ENCODE measurements at places on chromosomes 1 and 21.

GRCh38 chr1:190001187-190001586 is 476.5 kb downstream of the BRINP3 start:
- DNase-seq = no peak

GRCh38 chr1:38546636-38547035 is 312.9 kb downstream of the RRAGC start:
- no peak for DNase-seq

DNA sequence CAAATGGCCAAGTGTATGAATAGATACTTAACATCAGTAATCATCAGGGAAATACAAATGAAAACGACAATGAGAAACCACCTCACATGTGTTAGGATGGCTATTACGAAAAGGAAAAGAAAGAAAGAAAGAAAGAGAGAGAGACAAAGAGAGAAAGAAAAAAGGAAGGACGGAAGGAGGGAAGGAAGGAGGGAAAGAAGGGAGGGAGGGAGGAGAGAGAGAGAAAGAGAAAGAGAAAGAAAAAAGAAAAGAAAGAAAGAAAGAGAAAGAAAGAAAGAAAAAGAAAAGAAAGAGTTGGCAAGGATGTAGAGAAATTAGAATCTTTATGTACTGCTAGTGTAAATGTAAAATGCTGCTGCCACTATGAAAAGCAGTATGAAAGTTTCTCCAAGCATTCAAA is 90.7 kb upstream of the DPT start:
- DNase-seq = no peak

DNA sequence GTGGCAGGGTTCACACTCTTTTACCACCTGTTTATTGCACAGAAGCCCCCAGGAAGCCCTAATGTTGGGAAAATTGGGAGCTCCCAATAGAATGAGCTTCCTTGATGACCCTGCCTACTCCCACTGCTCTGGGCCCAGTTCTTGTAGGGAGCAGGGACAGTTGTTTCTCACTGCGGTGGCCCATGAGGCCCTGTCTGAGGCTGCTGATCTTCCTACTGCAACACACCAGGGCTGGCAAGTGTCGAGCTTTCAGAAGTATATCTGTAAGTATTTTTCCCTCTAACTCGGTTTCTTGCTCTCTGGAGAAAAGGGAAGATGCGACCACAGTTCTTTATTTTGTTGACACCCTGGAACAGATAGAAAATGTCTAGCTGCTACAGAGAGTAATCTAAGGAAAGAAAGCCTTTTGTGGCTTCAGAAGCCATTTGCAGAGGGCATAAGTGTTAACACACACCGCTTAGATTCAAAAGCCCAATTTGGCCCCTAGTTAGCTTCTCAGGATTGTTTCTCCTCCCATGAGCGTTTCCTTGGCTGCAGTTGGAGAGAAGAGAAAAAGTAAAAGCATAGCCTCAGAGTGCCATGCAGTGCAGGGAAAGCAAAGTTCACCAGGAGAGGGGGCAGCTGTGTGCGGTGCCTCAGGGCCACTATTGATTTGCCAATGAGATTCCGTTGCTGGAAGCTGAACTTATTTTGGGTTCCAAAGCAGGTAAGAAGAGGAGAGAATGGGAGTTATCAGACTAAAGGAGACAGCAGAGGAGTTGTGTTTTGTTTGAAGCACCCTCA is 102.6 kb downstream of the SELENOF start:
- no peak for DNase-seq

DNA sequence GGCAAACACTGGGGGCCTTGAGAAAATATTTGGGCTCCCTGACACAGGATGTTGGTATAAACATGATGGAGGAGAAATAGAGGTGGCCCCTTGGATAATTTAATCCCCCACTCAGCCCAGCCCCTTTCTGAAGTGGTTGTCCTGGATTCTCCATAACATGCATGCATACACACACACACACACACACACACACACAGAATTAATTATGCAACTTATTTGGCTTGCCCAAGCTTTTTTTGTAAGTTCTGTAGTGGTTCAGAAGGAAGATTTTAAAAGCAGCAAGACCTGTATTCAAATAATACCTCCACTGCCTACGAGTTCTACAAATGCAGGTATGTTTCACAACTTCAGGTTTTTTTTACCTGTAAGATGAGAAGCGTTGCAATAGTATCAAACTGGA is 15.0 kb downstream of the ATF3 start:
- DNase-seq = no peak

DNA sequence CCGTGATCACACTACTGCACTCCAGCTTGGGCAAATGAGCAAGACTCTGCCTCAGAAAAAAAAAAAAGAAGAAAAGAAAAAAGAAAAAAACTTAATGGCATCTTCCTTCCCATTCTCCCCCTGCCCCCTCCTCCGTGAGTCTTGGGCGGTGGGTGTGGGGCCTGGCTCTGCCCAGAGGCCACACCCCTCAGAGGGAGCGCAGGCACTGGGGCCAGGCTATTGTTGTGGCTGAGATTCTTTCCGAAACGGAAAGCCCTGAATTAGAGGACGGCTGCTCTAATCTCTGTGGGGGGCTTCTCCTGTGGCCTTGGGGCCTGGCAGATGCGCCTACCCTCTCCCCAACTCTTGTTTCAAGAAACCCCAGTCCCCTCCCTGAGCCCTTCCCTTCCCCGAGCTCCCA is 4.1 kb upstream of the FAM110D start:
- no peak for DNase-seq

DNA sequence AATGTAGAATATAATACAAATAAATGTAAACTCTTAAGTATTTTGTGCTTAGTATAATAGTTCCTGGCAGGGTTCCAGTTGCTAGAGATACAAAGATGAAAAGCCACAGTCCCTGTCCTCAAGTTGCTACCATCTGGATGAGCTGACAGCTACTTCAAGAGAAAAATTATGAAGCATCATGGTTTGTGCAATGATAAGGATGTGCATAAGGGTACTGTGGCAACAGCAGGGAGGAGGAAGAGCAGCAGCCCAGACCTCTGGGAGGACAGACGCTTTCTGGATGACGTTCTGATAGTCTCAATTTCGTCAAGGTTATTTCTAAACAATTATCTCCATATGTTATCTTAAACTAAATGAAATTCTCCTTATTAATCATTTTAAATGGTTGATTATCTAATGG is 198.9 kb downstream of the NTNG1 start:
- no peak for DNase-seq

GRCh38 chr1:147669469-147670318 is 630 bp downstream of the ACP6 start:
- no peak for DNase-seq

DNA sequence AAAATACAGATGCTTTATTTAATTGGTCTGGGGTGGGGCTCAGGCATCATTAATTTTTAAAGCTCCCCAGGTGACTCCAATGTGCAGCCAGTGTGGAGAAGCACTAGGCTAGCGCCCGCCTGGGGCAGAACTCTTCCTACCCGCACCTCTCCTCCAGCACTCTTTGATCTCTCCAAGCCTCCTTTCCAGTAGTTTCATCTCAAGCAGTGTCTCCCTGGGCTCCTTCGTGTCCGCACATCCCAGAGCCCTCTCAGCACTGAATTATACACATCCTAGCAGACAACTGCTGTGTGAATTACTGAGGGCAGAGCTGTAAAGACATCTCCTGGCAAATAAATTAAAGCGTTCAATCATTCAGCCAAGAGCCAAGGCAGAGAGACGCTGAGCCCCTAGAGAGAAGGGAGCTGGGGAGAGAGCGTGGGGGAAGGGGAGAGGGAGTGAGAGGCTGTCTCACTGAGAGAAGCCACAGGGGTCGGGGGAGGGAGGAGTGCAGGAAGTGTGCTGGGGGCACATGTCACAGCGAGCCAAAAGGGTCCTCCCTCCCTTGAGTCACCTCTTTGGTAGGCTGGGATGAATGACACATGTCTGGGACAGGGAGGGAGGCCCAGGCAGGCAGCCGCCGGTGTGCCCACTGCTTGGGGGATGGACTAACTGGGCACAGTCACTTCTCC is 21.0 kb upstream of the PARP1 start:
- no peak for DNase-seq

DNA sequence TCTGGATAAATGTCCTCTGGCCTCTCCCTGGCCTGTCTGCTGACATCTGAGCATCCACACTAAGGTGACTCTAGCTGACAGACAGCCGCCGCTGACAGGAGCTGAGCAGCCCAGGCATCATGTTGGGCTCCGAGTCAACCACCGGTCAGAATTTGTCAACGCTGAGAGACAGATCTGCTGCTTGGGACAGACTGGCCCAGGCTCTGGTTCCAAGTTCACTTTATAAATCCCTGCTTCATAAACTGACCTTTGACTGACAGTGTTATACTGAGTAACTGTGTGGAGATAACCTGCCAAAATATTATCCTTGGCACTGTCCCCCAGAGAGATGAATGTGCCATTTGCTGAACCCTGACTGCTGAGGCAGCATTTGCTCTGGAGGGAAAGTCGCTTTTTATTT is 616.7 kb downstream of the NPHP4 start:
- no peak for DNase-seq

GRCh38 chr1:42172381-42173133 is 8.0 kb upstream of the GUCA2A start:
- no peak for DNase-seq

- no peak for DNase-seq
These were observed 116.2 kb downstream of the NFIA start for GRCh38 chr1:61198554-61198953.

GRCh38 chr1:59733443-59734141 is 81.2 kb upstream of the HOOK1 start:
- DNase-seq = no peak

- no peak for DNase-seq
These were observed 96.6 kb downstream of the FGGY start for GRCh38 chr1:59393211-59394180.

DNA sequence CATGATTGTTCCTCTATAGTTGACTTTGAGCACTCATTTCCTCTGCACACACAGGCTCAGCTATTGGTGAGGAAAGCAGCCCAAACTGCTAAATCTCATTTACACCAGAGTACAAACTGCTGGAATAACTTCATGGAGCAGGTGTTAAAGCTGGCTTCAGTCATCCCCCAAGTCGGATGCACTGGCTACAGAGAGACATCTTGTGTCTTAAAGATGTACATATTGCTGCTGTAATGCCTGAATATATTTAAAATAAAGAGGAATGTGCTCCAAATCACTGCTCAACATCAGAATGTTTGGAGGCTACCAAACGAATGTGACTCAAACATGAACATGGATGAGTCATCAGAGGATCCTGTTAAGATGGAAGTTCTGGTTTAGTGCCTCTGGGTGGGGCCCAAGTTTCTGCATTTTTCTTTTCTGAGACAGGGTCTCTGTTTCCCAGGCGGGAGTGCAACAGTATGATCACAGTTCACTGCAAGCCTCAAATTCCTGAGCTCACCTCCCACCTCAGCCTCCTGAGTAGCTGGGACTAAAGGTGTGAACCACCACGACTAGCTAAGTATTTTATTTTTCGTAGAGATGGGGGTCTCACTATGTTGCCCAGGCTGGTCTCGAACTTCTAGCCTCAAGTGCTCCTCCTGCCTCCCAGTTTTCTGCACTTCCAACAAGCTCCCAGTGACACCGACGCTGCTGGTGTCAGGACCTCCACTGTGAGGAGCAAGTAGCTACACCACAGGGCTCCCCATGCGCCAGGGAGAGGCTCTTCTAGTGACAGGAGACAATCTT is 79.0 kb upstream of the KRTAP19-8 start:
- DNase-seq = no peak

DNA sequence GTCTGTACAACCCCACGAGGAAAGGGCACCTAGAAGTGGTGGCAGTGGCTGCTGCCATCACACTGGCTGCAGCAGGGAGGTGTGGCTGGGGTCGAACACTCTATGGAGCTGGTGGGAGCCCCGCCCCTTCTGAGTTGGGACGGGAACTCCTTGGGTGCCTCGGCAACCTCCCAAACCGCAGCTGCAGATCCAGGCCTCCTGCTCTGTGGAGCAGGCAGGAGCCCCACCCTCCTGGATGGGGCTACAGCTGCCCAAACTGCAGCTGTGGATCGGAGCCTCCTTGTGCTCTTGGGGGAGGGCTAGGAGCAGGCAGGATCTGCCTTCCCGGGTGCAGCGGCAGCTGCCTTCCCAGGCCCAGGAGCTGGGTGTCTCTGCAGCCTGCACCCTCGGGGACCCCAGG is 38.9 kb upstream of the TARDBP start:
- DNase-seq = no peak

DNA sequence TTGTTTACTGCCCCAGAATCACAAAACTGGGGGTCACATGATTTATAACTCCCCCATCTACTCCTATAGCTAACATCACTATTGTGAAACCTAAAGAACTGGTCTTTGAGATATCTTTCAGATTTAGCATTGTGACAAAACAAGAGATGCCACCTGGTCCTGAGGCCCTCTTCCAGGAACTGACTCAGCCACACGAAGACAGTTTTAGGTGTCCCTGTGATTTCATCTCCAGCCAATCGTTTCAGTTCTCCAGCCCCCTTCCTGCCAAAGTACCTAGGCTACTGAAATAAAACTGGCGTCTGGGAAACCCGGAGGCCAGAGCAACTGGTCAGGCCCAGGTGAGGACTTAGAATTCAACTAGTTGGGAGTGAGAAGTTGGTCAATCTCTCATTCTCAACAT is 36.6 kb downstream of the TBX19 start:
- no peak for DNase-seq

DNA sequence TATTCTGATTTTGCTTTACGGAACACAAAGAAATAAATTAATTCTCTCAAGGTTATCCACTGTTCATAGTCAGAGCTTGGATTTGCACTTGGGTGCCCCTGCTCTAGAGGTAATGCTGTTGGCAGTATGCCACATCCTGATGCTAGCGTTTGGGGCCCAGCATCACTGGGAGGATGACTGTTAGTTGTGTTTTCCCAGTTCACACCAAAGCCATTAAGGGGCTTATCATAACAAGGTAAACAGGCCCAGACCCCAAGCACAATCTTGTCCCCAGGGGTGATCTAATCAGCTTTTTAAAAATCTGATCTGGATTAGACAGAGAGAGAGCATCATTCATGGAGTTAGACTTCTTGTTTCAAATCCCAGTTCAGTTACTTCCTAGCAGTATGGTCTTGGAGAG is 60.2 kb upstream of the PBX1 start:
- no peak for DNase-seq

GRCh38 chr1:180586671-180587155 is 27.9 kb downstream of the OVAAL start:
- DNase-seq = no peak

DNA sequence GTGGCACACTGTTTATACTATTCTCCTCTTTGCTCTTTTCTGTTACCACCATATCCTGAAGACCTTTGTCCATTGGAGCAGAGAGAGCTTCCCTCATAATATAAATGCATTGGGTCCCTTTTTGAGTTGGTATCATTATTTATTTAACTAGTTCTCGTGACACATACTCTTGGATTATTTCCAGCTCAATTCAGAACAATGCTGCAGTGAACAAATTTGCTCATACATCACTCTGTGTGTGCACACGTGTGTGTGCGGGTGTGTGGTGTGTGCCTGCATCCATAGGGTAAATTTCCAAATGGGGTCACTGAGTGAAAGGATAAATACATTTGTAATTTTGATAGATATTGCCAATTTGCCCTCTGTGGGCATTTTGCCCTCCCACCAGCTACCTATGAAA is 5.8 kb downstream of the PLA2G2A start:
- no peak for DNase-seq

GRCh38 chr1:173688300-173688699 is 18.6 kb upstream of the ANKRD45 start:
- DNase-seq = no peak

GRCh38 chr1:91120936-91121335 is 99.1 kb upstream of the ZNF644 start:
- no peak for DNase-seq

All from RWPE2 (cell line).